ENCODE measurements at places on chromosomes 6 and 20.

- DNase-seq = no peak
Observed at GRCh38 chr6:168216751-168217191, 102.8 kb downstream of the DACT2 start.

GRCh38 chr6:13131935-13132661 lies 196.2 kb downstream of the TBC1D7 start:
- no peak for DNase-seq

- no peak for DNase-seq
Observed at GRCh38 chr6:35087361-35088280, 53.5 kb downstream of the TCP11 start.

GRCh38 chr6:12414096-12414675 lies 124.0 kb downstream of the EDN1 start:
- no peak for DNase-seq

DNA sequence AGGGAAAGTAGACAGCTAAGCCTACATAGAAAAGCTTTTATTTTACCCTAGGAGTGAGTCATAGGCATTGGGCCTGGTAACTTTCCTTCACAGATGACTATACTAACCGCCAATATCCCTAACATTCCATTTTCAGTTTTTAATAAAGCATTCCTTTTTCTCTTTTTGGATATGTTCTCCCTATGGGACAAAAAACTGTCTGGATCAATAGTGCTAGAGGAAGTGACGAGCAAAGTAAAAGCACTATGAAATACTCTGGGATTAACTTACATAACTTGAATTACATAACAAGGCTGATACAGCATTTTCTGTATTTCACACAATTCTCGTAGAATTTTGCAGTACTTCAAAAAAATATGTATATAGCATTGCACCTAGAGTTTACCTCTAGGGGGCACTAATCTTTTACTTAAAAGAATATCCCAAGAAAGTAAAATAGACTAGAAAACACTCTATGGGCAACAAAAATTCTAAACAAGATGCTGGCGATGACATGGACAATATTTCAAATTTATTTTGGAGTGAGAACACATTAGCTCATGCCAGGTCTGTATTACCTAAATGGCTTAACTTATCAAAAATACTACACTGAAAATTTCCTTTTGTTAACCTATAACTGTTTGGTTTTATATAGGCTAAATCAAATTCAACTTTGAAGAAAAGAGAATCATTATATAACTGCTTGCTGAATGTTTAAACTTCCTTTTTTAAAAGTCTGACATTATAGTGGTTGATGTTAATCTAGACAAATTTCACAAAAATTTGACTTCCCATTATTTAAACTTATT lies 66.3 kb upstream of the DST start:
- no peak for DNase-seq

GRCh38 chr6:35771343-35771627 lies 5.1 kb upstream of the CLPSL2 start:
- no peak for DNase-seq

DNA sequence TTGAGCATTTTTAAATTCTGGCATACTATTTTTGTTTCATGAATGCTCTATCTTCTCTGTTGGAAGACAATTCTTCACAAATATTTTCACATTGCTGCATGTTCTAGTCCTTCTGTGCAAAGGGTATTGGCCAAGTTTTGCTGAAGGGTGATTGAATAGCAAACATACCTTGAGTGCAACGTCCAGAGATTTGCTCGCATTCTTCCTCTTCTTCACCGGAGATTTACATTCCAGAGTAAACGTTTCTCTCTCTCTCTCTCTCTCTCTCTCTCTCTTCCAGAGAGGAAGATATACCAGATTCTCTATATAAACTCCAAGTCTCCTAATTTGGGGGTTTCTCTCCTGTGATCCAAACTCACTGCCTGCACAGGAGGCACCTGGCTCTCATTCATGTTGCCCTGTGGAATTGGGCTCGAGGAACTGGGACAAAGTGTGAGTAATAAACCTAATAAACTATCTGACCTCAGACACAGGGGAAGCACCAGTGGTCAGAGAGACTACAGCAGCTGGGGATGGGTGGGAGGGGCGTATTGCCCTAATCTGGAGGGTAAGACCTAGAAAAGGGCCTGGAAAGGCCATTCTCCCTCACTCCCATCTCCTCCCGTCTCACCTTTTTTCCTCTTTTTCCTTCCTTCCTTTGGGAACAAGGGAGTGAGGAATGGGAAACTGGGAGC lies 1.1 kb upstream of the TREML1 start:
- no peak for DNase-seq

DNA sequence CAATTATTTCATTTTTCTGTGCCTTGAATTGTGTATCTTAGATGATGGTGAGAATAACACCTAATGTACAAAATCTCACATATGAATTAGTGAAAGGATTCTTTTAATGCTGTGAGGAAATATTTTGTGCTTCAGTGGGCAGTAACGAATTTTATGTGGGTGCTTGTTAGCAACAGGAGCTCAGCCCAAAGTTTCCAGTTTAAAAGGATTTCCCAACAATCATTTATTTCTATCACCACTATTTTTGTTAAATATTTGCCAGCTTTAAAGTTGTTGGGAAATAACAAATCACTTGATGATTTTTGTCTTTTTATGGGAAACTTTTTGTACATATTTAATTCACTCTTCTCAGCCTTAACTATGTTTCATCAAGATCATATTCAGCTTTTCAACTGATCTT lies 111.8 kb downstream of the QKI start:
- DNase-seq = no peak

DNA sequence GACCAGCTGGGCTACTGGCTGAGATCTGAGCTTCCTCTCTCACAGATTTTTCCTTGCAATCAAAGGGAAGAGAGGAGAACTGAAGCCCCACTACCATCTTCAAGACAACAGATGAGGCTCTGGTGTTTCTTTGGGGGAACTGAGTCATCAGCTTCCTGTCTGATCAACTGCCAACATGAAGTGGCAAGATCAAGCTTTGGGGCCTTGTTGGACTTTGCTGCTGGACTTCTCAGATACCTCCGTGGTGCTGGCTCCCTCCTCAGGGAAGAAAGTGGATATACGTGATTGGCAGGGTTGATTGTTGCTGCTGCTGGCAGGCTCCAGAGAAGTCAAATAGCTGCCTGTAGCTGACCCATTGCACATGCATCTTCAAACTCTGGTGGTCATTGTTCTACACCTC lies 3.6 kb upstream of the TOX2 start:
- DNase-seq = no peak

Data from CD4-positive, alpha-beta T cell treated with Interferon alpha-2 for 1 hour (primary cell).